ENCODE measurements at places on chromosomes 3 and 15. TPM values are rescaled to one million over a fixed set of nuclear protein-coding genes. Genes with fewer than 3 reads are reported as not detected.

Gene RLBP1
- not detected for total RNA-seq

Gene GOLGA6L7
- not detected for total RNA-seq

Gene IL20RB
- total RNA-seq = 1.5 TPM

Gene SLC12A1
- total RNA-seq = not detected

Gene SCAMP5
- total RNA-seq = 14.2 TPM

Gene AP3B2
- 0.77 TPM for total RNA-seq

Gene SPESP1
- not detected for total RNA-seq

Gene SPATA12
- 0.44 TPM for total RNA-seq

Measured in A549 treated with GW870086 at 1 μM for 4 hours (cell line).